Stimulated activated CD4-positive, alpha-beta T cell treated with anti-CD3 and anti-CD28 coated beads, TNF-alpha, amount 100 ng/mL, for 24 hours (primary cell): ENCODE measurements at places on chromosomes 5 and 9.

DNA sequence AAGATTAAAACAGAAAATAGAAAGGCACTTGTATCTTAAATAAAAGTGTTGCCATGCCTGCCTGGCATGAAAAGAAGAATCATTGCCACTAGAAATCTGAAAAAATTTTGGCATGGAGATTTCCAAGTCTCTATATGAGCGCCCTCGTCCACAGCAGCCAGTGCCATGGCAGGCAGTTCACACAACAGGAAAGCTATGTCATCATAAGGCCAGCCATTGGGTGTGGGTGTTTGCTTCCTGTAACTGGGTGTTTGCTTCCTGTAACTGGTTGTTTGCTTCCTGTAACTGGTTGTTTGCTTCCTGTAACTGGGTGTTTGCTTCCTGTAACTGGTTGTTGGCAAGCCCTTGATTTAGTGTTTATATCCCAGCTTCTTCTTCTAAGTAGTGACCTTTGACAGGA lies 446.7 kb downstream of the IRX1 start:
- DNase-seq = no peak

GRCh38 chr5:65037831-65038815 lies 269.4 kb downstream of the CWC27 start:
- no peak for DNase-seq

DNA sequence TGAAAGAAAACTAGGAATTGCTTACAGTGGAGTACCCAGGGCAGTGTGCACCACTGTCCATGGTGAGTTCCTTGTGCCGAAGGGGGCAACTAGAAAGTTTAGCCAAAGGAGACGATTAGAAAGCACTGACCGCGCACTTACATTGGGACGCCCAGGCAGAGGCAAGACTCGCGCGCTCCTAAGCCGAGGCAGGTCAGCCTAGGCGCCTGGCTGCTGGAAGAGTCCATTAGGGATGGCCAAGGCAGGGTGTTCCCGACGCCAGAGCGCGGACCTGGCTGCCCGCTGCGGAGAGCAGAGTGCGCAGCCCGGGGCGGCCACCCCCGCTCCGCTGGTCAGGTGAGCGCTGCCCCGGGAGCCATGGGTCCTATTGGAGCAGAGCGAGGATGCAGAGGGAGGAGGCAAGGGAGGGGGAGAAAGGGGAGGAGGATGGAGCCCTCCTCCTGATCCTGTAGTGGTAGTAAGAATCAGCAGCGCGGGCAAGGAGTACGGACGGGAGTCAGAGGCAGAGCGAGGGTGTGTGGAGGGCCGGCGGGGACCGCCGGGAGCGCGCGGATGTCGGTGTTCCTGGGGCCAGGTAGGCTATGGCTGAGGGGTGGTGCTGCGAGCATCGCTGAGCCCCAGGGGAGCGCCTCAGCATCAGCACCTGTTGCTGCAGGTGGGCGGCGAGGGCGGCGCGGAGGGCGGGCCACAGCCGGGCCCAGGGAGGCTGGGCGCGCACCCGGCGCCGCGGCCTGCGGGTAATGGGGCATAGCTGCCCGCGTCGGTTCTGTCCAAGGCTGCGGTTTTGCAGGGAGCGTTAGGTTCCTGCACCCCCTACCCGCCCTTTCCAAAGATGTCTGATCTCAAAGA lies at the start of gene ADGRV1:
TSS of gene ADGRV1 (plus strand) at position 454 of the 849 bp plus-strand sequence. CDS start at position 553, 99 bp downstream.
- no peak for DNase-seq

DNA sequence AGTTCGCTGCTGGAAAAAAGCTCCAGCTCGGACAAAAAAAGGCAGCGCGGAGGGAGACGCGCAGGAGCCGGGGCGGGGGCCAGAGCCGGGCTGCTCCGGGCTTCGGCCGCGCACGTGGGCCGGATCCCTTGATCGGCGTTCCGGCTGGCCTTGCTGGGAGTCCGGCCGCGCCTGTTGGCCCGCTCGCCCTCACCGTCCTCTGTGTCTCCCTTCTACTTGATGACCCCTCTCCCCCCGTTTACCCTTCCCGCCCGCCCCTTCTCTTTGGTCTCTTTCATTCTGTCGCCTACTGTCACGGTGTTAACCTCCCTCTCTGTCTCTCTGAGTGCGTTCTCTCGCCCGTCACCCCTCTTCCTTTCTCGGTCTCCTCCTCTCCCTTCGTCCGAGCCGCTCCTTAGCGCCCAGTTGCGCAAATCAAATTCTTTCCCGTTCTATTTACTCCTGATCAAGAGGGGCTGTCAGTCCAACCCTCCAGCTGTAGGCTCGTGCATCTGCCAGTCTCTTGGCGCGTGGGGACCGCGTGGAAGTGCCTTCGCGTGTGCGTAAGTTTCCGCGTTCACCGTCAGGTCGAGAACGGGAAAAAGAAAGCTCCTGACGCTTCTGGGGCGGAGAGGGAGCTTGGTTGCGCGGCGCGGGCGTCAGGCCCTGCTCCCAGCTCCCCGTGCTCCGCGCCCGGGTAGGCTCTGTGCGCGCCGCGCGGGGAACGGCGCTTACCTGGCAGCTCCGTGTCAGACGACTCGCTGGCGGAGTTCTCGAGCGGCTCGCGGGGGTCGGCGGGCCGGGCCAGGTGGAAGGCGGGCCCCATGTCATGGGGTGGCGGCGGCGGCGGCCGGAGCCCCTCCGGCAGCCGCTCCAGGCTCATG lies 798 bp downstream of the PITX1 start:
- no peak for DNase-seq

GRCh38 chr9:129273941-129274684 lies 96.1 kb upstream of the IER5L start:
- no peak for DNase-seq

GRCh38 chr5:89694026-89694550 lies 715.5 kb downstream of the CETN3 start:
- no peak for DNase-seq

- DNase-seq = no peak
Observed at GRCh38 chr5:172412724-172413286, 41.5 kb downstream of the SH3PXD2B start.

GRCh38 chr5:67030289-67031056 lies 166.1 kb downstream of the CD180 start:
- DNase-seq = no peak
